Renal pelvis (tissue), 12 donors: ENCODE measurements at places on chromosomes 4 and X. TPM values are rescaled to one million over a fixed set of nuclear protein-coding genes. Genes with fewer than 3 reads are reported as not detected.

DNA sequence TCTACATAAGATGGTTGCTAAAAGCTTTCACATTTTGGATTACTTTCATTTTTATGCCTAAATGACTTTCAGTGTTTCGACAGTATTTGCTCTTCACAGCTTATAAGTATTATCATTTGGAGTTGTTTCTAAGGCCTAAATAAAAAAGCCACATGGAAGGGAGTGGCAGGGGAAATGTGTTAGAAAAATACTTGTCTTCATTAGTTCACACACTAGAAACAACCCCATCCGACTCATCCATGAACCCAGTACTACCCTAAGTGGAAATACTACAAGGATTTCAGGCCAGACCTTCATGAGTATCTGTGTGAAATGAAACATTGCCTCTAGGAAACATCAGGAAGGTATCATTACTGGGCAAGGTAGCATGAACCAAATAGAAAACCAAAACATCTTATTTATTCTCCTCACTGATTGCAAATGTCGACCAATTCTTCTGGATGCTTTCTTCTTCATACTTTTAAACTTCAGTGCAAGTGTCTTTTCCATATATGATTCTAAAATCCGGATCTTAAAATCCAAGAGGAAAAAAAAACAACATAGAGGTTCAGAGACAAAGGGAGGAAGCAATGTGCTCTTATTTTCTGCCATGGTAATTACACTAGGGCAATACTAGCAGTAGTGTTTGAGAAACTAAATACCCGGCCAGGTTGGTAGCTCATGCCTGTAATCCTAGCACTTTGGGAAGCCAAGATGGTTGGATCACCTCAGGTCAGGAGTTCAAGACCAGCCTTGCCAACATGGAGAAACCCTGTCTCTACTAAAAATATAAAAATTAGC, 349.4 kb downstream of the ARHGAP24 start:
- no peak for DNase-seq

- no peak for DNase-seq
These were observed 27.9 kb downstream of the RAB40AL start for GRCh38 chrX:102964940-102965339.

DNA sequence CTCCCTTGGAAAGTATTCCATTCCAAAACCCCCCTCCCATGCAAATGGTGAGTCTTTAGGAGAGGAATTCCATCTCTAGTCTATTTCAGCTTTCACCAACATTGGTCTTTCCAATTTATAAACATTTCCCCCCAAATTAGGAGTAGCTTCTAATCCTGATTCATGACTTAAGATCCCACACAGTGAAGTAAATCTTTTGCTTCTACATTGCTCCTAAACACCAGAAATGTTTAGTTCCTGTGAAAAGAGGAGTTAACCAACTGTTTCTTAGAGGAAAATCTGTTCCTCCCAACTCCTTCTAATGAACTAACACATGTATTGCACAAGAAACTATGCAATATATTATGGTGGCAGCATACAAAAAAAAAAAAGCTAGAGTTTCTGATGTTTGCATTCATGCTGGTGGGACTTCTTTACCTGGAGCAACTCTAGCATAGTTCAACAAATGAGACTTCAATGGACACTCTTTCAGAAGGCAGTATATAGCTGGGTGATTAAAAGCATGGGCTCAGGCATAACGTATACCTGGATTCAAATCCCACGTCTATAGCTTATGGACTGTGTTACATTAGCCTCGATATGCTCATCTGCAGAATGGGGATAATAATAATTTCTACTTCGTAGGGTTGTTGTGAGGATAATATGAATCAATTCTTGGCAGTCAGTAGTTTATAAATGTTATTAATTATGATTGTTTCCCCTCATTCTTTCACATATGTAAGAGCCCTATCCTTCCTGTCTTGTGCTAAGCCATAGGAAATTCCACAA, 131.6 kb upstream of the TMEM164 start:
- no peak for DNase-seq

DNA sequence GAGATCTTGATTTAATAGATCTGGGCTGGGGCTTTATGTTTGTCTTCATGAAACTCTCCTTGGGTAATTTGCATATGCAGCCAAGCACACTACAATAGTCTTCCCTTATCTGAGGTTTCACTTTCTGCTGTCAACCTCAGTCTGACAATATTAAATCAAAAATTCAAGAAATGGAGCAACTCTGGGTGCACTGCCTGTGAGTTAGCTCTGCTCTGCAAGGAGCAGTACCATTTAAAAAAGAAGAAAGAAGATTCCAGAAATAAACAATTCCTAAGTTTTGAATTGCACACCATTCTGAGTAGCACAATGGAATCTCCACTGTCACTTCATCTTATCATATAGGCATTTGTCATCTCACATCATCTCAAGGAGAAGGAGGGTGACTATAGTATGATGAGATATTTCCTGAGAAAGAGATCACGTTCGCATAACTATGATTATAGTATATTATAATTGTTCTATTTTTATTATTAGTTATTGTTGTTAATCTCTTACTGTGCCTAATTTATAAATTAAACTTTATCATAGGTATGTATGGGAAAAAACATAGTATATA, 9.4 kb downstream of the FNIP2 start:
- no peak for DNase-seq

- DNase-seq, result peak; percentile 56
These were observed 3.4 kb downstream of the RNF212 start for GRCh38 chr4:1109898-1110506.

Gene GRIA3
- 2.2 TPM for polyA plus RNA-seq

Gene DUX4
- polyA plus RNA-seq, result 0.70 TPM

Gene SAGE1
- polyA plus RNA-seq, result not detected
